ENCODE measurements at places on chromosomes 13 and 19.

- no peak for DNase-seq
Measured at GRCh38 chr19:804419-805165, 7.3 kb downstream of the PTBP1 start.

DNA sequence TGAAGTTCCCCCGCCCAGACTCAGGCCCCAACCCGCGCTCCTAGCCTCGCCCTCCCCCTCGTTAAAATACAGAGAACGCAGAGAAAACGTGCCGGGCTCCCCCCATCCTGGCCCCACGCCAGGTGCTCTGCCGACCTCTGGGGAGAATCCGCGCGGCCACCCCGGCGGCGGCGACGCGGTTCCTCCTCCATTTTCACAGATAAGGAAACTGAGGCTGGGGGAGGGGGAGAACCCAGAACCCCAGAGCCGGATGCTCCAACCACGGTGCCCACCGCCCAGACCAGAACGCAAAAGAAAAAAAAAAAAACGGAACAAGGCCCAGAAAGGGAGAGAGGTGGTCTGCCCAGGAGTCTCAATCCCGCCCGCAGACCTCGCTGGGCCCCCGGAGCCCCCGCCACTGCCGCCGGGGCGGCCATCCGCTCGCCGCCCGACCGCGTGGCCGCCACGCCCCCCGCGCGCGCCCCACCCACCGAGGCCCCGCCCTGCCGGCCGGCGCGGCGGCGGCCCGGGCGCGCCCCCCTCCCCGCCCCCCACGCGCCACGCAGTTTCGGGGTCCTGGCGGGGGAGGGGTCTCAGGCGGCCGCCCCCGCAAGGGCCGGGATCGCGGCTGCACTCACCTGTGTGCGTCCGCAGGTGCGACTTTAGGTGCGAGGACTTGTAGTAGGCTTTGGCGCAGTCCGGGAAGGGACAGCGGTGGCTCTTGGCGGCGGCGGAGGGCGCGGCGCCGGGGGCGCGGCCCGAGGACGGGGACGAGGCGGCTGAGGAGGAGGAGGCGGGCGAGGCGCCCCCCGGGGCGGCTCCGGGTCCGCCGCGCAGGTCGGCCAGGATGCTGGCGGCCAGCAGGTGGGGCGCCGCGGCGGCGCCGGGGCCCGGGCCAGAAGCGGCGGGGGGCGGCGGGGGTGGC, 703 bp downstream of the KLF16 start:
- peak; percentile 66 for DNase-seq

GRCh38 chr19:33830264-33830663, 33.6 kb downstream of the KCTD15 start:
- no peak for DNase-seq

DNA sequence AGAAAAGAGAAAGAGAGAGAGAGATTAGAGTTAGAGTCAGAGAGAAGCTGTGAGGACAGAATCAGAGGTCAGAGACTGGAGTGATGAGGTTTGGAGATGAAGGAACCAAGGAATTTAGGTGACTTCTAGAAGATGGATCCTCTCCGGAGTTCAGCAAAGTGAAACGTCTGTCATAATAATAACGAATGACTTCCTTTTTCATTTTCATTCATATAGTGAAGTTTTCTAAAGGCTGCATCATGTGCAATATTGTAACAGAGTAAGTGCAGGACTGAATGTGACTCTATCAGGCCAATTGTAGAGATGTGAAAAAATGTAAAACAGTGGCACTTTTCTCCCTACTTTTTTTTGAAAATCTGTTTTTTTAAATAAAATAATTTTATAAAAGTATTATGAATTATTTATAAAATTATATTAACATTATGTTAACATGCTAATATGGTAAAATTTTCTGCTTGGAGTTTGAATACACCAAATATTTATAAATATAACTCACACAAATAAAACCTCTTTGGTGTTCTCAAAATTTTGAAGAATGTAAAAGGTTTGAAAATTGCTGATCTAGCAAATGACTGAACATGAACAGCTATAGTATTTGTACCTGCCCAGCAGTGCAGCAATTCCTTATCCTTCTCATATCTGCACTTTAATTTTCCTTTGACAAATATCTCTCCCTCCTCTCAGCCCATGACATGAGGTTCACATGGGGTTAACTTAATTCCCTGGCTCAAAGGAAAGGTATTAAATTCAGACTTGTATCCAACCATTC, 4.2 kb upstream of the TNFSF11 start:
- no peak for DNase-seq

- DNase-seq: no peak
Measured at GRCh38 chr13:33081666-33082065, 65.4 kb downstream of the KL start.

DNA sequence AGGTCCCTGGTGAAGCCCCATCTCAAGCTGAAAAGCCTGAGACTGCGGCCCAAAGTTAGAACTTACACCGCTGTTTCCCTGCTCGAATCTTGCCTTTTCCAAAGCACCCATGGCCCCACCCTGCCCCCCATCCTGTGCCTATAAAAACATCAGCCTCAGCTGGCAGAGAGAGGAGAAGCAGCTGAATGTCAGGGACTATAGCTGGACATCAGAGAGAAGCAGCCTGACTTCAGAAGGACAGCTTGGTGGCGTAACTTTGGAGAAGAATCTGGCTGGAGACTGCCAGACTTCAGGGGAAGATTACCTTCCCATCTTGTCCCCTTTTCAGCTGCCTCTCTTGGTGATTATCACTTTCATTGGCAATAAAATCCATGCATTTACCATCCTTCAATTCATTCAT, 9.3 kb upstream of the RCBTB2 start:
- no peak for DNase-seq

DNA sequence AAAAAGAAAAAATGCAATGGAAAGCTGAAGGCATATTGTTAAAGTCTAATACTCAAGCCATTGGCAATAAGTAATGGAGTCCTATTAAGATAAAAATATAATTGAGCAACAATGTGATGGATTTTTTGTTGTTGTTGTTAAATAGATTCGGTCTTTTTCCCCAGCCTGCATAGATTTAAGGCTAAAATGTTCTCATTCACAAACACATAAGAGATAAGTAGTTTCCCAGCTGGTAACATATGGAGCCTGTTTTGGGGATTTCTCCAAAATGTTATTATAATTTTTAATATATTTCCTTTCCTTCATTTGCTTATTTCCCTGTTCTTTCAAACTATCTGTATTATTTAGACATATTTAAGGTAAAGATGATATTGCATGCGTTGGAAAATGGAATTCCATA, 1149.1 kb upstream of the PRR20A start:
- no peak for DNase-seq

DNA sequence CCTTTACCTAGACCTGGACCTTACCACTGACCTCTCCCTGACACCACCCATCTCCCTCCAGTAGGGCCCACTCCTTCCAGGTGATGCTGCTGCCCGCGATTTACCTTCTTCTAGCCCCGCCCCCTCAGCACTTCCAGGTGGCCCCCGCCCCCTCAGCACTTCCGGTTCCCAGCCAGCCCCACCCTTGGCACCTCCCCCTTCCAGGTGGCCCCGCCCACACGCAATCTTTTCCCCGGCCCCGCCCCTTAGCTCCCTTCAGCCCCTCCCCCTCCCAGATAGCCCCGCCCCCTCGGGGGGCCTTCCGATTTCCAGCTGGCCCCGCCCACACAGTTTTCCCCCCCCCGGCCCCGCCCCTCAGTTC, 586 bp downstream of the LIG1 start:
- peak; percentile 90 for DNase-seq

- peak; percentile 48 for DNase-seq
Measured at GRCh38 chr19:14149509-14149994, 13.2 kb upstream of the ASF1B start.

DNA sequence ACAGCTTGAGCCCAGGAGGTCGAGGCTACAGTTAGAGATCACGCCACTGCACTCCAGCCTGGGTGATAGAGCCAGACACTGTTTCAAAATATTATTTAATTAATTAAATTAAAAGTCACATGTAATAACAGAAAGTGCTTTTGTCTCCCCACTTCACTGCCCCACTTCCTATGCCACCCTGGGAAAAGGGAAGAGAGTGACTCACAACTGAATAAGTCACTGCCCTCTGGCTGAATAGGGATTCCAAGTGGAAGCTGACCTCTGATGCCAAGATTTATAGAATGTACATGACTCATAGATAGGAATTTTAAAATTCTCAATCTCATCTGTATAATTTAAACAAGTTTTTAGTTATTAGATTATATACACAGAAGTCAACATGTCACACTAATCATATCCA, 22.2 kb upstream of the ERVV-1 start:
- DNase-seq: no peak

DNA sequence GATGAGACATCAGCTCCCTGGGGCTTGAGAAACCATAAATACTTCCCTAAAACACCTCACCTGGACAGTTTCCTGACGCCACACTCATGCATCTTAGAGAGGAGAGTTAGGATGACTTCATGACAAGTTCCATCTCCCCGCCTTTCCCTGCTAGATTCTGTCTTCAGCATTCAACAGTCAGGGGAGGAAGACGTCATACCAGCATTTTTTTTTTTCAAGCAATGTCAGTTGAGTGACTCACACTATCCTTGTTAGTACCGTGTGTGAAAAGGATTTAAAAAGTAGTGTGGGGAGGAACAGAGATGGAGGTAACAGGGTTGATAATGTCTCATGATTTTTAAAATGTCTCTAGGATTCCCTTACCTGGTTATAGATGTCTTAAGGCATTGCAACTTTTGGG, at the start of gene OR7D2:
OR7D2 (plus strand) TSS at position 79 of the 400 bp plus-strand sequence. CDS start 6,803 bp downstream, outside the sequence.
- no peak for DNase-seq

DNA sequence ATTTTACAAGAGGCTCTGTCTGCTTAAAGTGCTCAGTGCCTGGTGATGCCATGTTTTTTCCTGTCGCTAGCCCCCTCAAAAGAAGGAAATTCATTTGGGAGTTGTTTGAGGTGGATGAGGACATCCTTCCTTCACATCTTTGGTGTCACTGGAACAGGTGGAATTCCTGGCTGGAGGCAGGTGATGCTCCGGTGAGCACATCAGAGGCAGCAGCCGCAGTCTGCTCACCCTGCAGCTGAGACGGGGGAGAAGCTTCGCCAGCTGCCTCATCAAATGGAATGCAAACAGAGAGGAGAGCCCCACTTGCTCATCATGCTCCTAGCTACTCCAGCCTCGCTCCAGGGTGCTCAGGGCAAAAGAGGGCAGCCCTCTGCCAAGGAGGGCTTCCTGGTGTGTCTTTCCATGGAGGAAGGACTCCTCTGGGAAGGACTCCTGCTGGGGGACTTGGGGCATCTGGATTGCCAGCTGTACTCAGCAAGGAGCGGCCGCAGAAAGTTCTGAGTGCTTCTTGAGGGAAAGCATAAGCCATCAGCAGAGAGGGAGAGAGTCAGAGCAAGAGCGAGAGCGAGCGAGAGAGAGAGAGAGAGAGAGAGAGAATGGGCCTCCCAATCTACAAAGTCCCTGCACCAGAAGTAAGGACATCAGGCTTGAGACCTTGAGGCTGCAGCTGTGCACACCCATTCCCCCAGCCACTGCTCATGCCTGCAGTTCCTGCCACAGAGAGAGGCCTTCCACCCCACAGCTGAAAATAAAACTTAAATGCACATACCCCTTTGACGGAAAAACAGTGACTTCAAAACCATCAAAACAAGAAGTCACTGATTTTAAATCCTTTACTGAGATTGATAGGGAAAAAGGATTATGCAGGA, 74.3 kb upstream of the UBL3 start:
- no peak for DNase-seq

- no peak for DNase-seq
Measured at GRCh38 chr19:3398114-3398899, 31.9 kb downstream of the NFIC start.

DNA sequence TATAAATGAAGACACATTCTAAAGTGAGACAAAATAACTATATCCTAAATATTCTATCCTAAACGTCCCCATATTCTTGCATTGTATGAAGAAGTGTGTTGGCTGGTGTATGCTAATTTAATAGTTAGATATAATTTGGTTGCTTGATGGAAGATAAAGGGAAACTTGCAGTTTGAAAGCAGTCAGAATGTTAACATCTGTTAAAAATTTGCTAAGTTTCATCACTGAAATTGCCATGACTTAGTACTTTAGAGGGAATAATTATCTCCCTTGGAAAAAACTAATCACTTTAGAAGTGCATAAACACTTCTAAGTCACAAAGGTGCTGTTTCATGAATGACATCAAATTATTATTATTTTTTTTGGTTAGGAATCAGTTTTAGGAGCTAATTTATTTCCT, 61.6 kb downstream of the ITGBL1 start:
- no peak for DNase-seq

GRCh38 chr13:80151016-80151415, 189.9 kb downstream of the SPRY2 start:
- no peak for DNase-seq

DNA sequence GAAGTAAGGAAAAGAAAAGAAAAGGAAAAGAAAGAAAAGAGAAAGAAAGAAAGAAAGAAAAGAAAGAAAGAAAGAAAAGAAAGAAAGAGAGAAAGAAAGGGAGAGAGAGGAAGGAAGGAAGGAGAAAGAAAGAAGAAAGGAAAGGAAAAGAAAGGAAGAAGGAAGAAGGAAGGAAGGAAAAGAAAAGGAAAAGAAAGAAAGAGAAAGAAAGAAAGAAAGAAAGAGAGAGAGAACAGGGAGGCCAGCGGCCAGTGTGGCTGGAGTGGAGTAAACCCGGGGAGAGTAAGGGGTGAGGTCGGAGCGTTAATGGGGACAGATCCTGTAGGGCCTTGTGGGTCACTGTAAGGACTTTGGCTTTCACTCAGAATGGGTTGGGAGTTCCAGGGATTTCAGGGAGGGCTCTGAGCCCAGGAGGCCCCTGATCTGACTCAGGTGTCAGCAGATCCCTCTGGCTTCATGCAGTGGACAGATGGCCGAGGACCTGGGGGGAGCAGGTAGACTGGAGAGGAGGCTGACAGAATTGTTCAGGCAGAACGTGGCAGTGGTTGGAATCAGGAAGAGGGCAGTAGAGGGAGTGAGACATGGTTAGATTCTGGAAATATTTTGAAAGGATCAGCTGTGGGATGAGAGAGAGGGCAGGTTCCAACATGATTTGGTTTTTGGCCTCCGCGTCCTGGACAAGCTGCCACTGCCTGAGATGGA, 19.8 kb upstream of the FXYD3 start:
- DNase-seq: no peak

DNA sequence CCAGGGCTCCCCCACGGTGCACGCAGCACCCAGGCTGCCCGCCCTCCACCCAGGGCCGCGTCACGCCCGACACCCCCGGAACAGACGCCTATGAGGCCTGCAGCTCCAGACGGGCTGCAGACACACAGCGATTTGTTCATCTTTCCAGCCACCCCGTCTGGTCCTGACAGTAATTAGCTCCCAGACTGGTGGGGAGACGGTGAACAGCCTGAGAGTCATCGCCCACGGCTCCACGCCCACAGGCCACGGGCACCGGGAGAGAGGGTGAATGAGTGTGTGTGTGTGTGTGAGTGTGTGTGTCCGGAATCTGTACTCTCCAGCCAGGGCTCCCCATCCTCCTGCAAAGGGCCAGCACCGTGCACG, 18.1 kb downstream of the GADD45B start:
- DNase-seq: peak; percentile 16

- DNase-seq: peak; percentile 41
Measured at GRCh38 chr19:47176627-47177090, 46.0 kb downstream of the SAE1 start.

GRCh38 chr19:21383980-21384582, 12.9 kb upstream of the ZNF493 start:
- DNase-seq: no peak
